ENCODE measurements at places on chromosomes 3 and 15. TPM values are rescaled to one million over a fixed set of nuclear protein-coding genes. Genes with fewer than 3 reads are reported as not detected.

Gene ADGRG7
- not detected for polyA plus RNA-seq

Gene FGF7
- not detected for polyA plus RNA-seq

DNA sequence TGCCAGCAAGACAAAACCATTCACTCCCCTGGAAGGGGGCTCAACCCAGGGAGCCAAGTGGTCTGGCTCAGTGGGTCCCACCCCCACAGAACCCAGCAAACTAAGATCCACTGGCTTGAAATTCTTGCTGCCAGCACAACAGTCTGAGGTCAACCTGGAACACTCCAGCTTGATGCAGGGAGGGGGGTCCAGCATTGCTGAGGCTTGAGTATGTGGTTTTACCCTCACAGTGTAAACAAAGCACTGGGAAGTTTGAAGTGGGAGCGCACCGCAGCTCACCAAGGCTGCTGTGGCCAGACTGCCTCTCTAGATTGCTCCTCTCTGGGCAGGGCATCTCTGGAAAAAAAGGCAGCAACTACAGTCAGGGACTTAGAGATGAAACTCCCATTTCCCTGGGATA is 81.7 kb downstream of the MSL2 start:
- H3K4me1 ChIP-seq = no peaks in the 10 kb centered on the region
- DNase-seq = no peak
- H3K36me3 ChIP-seq = no peaks in the 10 kb centered on the region
- H3K27ac ChIP-seq = no peak overlapping the region
- no peak overlapping the region for H3K4me3 ChIP-seq

- no peak for DNase-seq
- no peak overlapping the region for H3K27ac ChIP-seq
- H3K4me3 ChIP-seq = no peak overlapping the region
- no peaks in the 10 kb centered on the region for H3K27me3 ChIP-seq
- peaks cover 19% of the 10 kb centered on the region for H3K36me3 ChIP-seq
- no peaks in the 10 kb centered on the region for H3K4me1 ChIP-seq
Measured at GRCh38 chr3:4714045-4714444, 220.9 kb downstream of the ITPR1 start.

- H3K4me3 ChIP-seq = peak overlapping the region; percentile 100
- peak; percentile 29 for DNase-seq
- H3K27ac ChIP-seq = peak overlapping the region; percentile 100
- peaks cover 35% of the 10 kb centered on the region for H3K36me3 ChIP-seq
Measured at GRCh38 chr3:4981665-4982494, 2.6 kb downstream of the BHLHE40 start.

DNA sequence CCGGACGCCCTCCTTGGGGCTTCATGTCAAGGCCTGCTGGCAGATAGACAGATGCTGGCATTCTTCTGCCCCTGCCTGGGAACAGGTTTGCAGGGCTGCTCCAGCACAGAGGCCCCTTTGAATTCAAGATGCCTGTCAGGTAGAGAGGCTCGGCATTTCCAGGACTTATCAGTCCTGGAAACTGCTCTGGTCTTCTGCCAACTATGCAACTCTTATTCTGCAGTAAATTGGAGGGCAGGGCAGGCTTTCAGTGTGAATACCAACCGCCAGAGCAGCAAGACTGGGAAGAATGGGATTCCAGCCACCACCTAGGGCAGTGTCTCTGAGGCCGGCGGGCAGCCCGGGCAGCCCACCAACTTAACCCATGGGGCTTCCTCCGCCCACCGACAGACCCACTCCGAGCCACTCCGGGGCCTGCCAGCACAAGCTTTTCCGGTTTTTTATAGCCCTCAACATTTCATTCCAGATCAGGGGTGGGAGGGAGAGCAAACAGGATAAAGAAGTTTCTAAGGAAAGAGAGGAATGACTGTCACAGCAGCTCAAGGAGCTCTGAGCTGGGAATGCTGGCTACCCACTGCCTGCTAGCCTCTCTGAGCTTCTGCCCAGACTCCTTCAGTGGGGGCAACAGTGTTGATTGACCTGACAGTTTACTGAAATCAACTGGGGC is 140.9 kb downstream of the NTRK3 start:
- no peak for DNase-seq
- no peaks in the 10 kb centered on the region for H3K36me3 ChIP-seq
- peaks cover 4% of the 10 kb centered on the region for H3K27me3 ChIP-seq
- H3K4me3 ChIP-seq = no peak overlapping the region
- H3K4me1 ChIP-seq = no peaks in the 10 kb centered on the region

DNA sequence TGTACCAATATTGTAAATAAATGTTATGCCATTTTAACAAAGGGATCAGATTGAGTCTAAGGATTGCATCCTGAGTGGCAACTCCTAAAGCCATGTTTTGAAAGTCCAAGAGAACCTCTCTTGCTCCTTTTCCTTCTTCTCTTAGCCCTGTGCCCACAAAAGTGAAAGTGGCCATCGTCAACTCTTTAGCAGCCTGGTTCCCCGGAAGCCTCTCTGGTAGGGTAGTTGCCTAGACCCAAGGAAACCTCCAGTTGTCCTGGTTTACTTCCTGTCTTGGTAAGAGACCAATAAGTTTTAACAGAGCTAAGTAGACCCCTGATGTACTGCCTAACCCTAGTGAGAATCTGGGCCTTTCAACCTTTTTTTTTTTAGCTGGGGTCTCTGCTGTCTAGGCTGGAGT is 10.2 kb upstream of the ITPKA start:
- peaks cover 7% of the 10 kb centered on the region for H3K27me3 ChIP-seq
- H3K27ac ChIP-seq = peak overlapping the region; percentile 81
- peak; percentile 38 for DNase-seq
- H3K4me3 ChIP-seq = peak overlapping the region; percentile 65

- H3K4me3 ChIP-seq = no peak within 1 kb of the TSS
- H3K36me3 ChIP-seq = no peaks in the 10 kb centered on the region
Measured at GRCh38 chr15:74235962-74236361, at the start of gene CCDC33. Gene CCDC33, plus strand, starts transcription at chr15:74236326. Its CDS starts 394 bp downstream, at chr15:74236720.
